CD8-positive, alpha-beta memory T cell (primary cell): ENCODE measurements at places on chromosomes 3 and 15. TPM values are rescaled to one million over a fixed set of nuclear protein-coding genes. Genes with fewer than 3 reads are reported as not detected.
A peak's percentile ranks its signal among the peaks of the same experiment; 100 is the strongest.

GRCh38 chr15:89361451-89362202 lies 27.0 kb upstream of the POLG start:
- peaks cover 15% of the 10 kb centered on the region for H3K4me1 ChIP-seq
- H3K27ac ChIP-seq = no peak overlapping the region
- peaks cover 79% of the 10 kb centered on the region for H3K27me3 ChIP-seq
- DNase-seq = peak; percentile 73
- H3K36me3 ChIP-seq = no peaks in the 10 kb centered on the region
- no peak overlapping the region for H3K4me3 ChIP-seq

DNA sequence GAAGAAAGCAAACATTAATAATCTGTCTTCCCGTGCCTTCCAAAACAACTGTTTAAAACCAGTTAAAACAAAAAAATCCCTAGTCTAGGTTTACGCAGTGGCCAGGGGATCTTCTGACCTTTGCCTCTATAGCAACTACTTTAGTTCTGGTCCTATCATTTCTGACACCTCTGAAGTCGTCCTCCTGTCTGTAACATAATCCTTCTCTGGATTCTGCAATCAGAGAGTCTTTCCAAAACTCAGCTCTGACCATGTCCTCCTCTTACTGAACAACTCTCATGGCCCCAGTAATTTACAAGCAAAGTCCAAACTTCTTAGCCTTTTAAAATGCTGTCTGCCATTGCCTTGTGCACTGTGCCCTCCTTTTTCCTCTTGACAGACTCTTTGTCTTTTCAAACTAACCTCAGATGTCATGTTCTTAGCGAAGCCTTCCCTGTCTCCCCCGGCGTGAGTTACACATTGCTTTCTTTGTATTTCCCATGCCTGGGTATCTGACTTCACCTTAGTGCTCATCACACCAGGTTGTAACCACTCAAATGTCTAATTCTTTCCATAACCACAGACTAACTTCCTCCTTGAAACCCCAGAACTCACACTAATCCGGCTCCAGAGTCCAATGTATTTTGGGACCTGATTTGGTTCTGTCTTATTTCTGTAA lies 105.2 kb upstream of the BNIP2 start:
- H3K4me1 ChIP-seq = peaks cover 58% of the 10 kb centered on the region
- DNase-seq = no peak
- H3K27me3 ChIP-seq = no peaks in the 10 kb centered on the region
- no peak overlapping the region for H3K27ac ChIP-seq

The PATL2 gene
- 7.7 TPM for total RNA-seq

DNA sequence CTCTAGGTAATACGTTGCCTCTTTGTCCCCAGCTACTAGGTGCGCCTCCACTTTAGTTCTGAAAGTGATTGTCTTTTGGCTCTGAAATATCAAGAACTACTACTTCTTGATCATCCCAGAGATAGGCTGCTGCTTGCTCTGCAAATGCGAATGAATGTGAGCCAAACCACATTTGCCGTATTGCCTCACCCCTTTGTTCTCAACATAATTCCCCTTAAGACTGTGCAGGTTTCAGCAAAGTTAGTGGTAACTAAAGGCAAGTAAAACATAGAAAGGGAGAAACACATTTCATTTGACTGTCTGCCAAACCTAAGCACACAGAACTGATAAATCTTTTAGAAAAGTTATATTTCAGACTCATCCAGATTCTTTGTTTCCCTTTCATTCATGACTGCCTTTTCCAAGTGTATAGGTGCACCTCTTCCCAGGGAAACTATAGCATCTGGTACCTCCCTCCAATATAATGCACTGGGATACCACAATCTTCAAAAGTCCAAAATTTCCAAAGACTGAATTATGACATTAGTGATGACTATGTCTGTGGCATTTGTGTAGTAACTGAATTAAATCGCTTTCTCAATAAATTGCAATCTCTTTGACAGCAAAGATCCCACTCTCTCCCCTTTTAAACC lies 720.6 kb upstream of the CBLB start:
- H3K27me3 ChIP-seq = no peaks in the 10 kb centered on the region
- H3K4me1 ChIP-seq = no peaks in the 10 kb centered on the region
- DNase-seq = no peak
- no peak overlapping the region for H3K27ac ChIP-seq
- H3K36me3 ChIP-seq = no peaks in the 10 kb centered on the region

GRCh38 chr3:181212271-181212670 lies 222.7 kb upstream of the DNAJC19 start:
- H3K4me3 ChIP-seq = no peak overlapping the region
- no peaks in the 10 kb centered on the region for H3K36me3 ChIP-seq
- DNase-seq = no peak

- no peaks in the 10 kb centered on the region for H3K4me1 ChIP-seq
- H3K4me3 ChIP-seq = no peak overlapping the region
- H3K36me3 ChIP-seq = no peaks in the 10 kb centered on the region
- H3K27me3 ChIP-seq = no peaks in the 10 kb centered on the region
- no peak overlapping the region for H3K27ac ChIP-seq
Measured at GRCh38 chr15:39358441-39359041, 222.3 kb upstream of the THBS1 start.

The TLR9 gene
- total RNA-seq = 0.22 TPM

The FOXB1 gene
- 0.37 TPM for total RNA-seq

- no peaks in the 10 kb centered on the region for H3K27me3 ChIP-seq
- H3K36me3 ChIP-seq = no peaks in the 10 kb centered on the region
Measured at GRCh38 chr3:35931867-35932266, 292.5 kb downstream of the ARPP21 start.

DNA sequence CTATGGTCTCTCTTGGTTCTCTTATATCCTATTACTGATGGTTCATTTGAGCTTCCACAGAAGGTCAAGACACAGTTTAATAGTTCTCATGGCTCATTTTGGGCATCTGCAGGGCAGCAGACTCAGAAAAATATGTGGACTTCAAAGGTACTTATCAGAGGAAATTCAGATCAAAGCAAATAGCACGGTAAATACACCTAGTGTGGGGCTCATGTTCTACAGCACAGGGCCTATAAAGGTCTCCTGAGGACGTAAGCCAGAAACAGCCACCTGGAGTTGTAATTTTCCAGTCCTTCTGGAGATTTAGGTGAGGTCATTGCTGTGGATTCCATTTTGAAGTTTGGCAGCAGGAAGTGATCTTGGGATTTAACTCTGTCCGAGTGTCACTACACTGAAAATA lies 134.5 kb upstream of the SGO1 start:
- H3K4me1 ChIP-seq = no peaks in the 10 kb centered on the region
- H3K36me3 ChIP-seq = no peaks in the 10 kb centered on the region
- no peak overlapping the region for H3K4me3 ChIP-seq

DNA sequence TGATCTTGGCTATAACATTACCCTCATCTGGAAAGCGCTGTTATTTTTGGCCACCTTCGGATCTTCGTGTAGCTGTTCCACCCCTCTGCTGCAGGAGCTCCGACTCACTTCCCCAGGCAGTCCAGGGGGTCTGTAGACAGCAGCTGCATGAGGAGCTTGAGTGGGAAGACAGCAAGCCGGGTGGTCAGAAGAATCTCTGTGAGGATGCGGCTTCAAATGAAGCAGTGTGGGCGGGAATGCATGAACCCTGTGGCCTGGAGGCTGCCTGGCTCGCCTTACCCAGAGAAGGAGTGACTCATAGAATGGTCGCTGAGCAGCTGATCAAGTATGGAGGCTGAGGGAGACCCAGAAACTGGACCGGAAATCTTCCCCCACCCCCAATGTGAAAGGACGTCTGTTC lies 45.2 kb upstream of the NR2F2 start:
- H3K27me3 ChIP-seq = no peaks in the 10 kb centered on the region
- no peak for DNase-seq
- H3K4me3 ChIP-seq = no peak overlapping the region

The AHSG gene
- total RNA-seq = not detected

DNA sequence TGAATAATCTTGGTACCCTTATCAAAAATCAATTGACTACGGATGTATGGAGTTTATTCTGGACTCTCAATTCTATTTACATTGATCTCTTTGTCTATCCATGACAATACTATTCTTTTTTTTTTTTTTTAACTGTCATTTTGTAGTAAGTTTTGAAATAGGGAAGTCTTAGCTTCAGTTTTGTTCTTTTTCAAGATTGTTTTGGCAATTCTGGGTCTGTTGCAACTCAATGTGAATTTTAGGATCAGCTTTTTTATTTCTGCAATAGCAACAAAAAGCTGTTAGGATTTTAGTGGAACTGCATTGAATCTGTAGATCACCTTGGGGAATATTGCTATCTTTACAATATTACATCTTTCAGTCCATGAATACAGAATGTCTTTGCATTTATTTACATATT lies 21.4 kb downstream of the BTLA start:
- H3K4me1 ChIP-seq = peaks cover 47% of the 10 kb centered on the region
- no peaks in the 10 kb centered on the region for H3K36me3 ChIP-seq
- H3K27me3 ChIP-seq = no peaks in the 10 kb centered on the region
- no peak overlapping the region for H3K27ac ChIP-seq
- no peak overlapping the region for H3K4me3 ChIP-seq

DNA sequence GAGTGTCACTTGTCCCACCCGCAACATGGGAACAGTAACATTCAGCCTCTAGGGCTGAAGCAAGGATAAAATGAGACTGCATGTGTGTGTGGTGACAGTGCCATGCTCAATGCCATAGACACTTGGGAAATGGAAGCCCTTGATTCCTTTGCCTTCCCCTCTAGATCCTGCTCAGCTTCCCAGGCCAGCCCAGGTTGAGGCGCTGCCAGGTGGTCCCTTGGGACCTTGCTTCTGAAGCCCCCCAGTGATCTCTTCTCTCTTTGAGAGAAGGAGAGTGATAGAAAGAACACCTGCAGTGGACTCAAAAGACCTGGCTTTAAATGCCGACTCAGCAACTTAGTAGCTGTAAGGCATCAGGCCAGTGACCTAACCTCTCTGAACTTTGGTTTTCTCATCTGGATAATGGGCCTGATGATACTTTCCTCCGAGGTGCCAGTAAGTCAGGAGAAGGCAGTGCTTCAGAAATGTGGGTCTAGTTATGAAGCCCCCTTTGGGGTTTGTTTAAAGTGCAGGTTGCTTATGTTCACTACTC lies 144.5 kb downstream of the RPLP1 start:
- H3K4me1 ChIP-seq = peaks cover 10% of the 10 kb centered on the region
- H3K27me3 ChIP-seq = no peaks in the 10 kb centered on the region
- no peaks in the 10 kb centered on the region for H3K36me3 ChIP-seq
- H3K4me3 ChIP-seq = no peak overlapping the region
- no peak overlapping the region for H3K27ac ChIP-seq

- H3K27ac ChIP-seq = no peak overlapping the region
- no peaks in the 10 kb centered on the region for H3K27me3 ChIP-seq
- no peaks in the 10 kb centered on the region for H3K4me1 ChIP-seq
- no peak overlapping the region for H3K4me3 ChIP-seq
Measured at GRCh38 chr3:26768068-26768651, 145.6 kb downstream of the LRRC3B start.

The UROC1 gene
- not detected for total RNA-seq

DNA sequence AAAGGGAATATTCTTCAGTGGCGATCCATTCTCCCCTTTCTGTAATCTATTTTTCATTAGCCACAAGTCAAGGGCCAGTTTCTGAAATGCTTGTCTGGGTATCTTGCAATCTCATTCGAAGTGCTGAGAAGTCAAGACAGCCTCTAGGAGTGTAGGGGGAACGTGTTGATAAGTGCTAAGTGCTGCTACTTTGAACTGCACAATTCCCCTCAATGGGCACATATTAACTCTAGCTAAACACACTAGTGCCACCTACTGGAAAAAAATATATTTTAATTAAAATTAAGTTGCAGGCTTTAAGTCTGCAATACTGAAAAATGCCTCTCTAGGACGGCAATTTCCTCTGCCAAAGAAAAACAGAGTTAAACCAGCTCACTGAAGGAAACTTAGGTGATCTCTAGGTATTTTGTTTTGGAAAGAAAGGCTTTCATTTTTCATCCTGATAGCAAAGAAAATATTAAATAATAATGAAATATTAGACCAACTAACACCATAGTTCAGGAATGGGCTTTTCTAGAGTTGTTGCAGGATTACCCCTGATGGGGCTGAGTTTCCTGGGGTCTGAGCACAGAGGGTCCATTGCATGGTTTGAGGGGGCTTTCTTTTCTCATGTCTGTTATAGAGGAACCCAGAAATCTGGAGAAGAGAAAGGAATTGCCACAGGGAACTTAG lies 181.9 kb upstream of the KBTBD8 start:
- no peak overlapping the region for H3K27ac ChIP-seq
- no peaks in the 10 kb centered on the region for H3K27me3 ChIP-seq
- no peak overlapping the region for H3K4me3 ChIP-seq
- H3K4me1 ChIP-seq = no peaks in the 10 kb centered on the region
- no peak for DNase-seq

DNA sequence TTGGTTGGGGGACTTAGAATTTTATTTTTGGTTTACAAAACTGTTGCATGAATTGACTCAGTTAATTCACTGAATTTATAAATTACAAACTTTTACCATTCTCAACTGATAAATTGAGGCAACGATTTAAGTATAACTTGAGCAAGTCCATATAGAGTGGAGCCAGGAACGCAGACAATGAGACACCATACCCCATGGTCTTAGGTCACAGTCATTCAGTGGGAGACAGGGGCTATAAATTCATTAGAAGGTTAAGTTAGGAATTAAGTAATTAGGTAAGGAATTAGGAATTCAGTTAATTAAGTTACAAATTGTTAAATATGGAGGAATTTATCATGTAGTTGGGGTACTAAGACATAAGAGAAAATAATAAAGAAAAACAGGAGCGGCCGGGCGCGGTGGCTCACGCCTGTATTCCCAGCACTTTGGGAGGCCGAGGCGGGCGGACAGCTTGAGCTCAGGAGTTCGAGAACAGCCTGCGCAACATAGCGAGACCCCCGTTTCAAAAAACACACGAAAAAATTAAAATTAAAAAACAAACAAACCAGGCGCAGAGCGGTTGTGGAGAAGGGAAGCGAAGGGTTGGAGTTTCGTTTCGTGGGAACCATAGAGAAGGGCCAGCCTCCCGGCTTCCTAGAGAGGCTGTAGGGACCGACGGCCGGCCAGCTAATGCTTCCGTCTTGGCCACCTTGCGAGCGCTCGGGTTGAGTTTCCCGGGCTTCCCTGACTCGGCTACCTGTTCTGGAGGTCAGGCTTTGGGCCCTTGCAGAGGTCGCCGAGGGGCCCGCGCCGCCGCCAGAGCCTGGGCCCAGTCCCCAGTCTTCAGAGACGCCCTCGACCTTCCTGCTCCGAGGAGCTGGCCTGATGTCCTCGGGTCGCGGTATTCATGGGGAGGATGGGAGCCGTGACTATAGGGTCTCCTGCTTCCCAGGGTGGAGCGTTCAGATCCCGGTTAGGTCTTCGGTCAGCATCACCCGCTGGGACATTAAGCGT lies at the start of gene ZNF619:
Gene ZNF619, plus strand, starts transcription at position 645 of the 993 bp plus-strand sequence. CDS start 858 bp downstream, outside the sequence.
- peak; percentile 71 for DNase-seq
- peaks cover under 1% of the 10 kb centered on the region for H3K36me3 ChIP-seq
- H3K27ac ChIP-seq = peak within 1 kb of the TSS; percentile 78
- H3K4me1 ChIP-seq = peaks cover 16% of the 10 kb centered on the region

The TICRR gene
- total RNA-seq = 14.0 TPM

- no peak overlapping the region for H3K4me3 ChIP-seq
- no peaks in the 10 kb centered on the region for H3K27me3 ChIP-seq
- DNase-seq = no peak
- H3K36me3 ChIP-seq = no peaks in the 10 kb centered on the region
- H3K4me1 ChIP-seq = no peaks in the 10 kb centered on the region
Measured at GRCh38 chr3:134061401-134061800, 31.7 kb upstream of the SLCO2A1 start.

- no peaks in the 10 kb centered on the region for H3K36me3 ChIP-seq
- H3K27ac ChIP-seq = no peak overlapping the region
- no peak for DNase-seq
- no peaks in the 10 kb centered on the region for H3K4me1 ChIP-seq
Measured at GRCh38 chr15:31499236-31499952, 172.8 kb downstream of the KLF13 start.

The MCF2L2 gene
- 3.5 TPM for total RNA-seq

GRCh38 chr3:155500194-155500818 lies 206.8 kb upstream of the STRIT1 start:
- H3K27me3 ChIP-seq = no peaks in the 10 kb centered on the region
- no peaks in the 10 kb centered on the region for H3K36me3 ChIP-seq
- no peak overlapping the region for H3K4me3 ChIP-seq
- DNase-seq = no peak
- no peak overlapping the region for H3K27ac ChIP-seq

The DOCK3 gene
- total RNA-seq = 2.1 TPM

The TNNC1 gene
- 2.2 TPM for total RNA-seq
